AG20443 (cell line): ENCODE measurements at places on chromosomes 7 and 10.
A peak's percentile ranks its signal among the peaks of the same experiment; 100 is the strongest.

DNA sequence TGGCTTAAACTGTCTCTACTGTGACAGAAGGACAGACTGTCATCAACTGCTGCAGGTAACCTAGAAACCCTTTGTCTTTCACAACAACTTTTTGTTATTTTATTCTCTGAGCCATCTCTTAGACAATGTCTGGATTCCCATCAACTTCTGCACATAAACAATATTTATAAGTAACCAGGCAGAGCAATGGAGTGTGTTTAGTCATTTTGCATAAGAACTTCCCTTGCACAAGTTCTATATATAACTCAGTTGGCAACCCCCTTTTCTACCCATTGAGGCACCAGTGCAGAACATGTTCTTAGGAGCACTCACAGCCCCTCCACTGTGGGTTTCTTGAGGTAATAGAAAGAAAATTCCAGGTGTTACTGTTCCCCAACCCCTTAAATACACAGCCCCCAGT is 65.0 kb upstream of the IL6 start:
- no peak for DNase-seq

GRCh38 chr7:123797673-123798531 is 47.1 kb upstream of the HYAL4 start:
- DNase-seq: peak; percentile 38

DNA sequence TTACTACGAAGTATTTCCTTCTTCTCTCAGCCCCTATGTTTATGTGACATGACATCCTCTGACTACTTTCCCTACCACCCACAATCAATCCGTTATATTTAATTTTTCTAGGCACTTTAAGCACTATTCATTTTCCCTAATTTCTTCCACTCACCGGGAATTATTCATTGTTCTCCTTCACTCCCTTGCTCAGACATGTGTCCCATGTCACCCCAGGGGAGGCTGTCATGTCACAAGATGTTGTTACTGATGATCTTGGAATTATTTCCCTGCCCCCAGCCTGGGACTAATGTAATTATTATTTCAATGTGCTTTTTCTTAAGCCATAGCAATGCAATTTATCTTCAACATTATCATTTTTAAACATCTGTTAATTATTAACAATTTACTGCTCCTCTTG is 317.2 kb downstream of the PHF14 start:
- no peak for DNase-seq

- DNase-seq: no peak
These were observed 208.4 kb upstream of the LRRTM3 start for GRCh38 chr10:66717231-66717981.

- DNase-seq: no peak
These were observed 59.9 kb upstream of the COL13A1 start for GRCh38 chr10:69741671-69742355.

DNA sequence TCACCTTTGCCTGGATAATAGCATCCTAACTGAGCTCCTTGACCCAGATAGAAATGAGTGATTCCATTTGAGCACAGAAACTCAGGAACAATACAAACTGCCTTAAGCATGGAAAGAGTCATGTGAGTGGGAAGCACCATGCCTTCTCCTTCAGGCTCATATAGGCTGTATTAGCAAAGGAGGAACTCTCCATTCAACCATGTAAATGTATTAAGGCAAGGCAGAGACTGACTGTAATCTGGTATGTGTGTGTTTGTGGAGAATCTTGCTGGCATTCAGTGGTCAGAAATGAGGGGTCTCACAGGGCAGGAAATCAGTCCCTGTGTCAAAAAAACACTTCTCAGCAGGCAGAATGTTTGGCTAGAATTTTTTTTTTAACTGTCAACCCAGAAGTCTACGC is 40.2 kb downstream of the COA1 start:
- no peak for DNase-seq

GRCh38 chr7:159197066-159197975 is 52.7 kb upstream of the VIPR2 start:
- DNase-seq: no peak

GRCh38 chr7:8212638-8213037 is 49.3 kb downstream of the ICA1 start:
- no peak for DNase-seq

DNA sequence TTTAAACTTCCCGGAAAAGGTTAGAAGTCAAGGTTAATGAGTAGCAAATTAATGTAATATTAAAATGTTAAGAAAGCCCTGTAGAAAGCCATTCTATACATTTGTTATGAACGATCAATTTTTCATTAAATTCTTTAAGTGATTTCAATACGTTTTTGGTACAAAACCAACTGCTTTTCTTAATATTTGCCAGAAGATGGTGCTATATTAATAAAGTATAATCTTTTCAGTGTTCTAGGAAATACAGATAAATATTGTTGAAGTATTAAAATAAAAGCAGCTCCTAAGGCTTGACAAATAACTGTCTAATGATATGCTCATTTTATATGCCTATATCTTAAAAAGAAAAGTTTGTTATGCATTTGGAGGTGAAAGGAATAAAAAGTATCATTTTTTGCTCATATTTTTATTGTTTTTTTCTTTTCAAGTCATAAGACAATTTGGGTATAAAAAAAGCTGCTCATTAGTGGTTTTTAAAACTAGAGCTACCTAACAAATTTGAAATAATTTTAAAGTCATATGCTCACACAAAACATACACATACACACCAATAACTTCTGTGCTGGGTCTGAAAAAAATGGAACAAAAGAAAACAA is 130.3 kb upstream of the POT1 start:
- DNase-seq: no peak

GRCh38 chr10:27893358-27893954 is 105.4 kb downstream of the ODAD2 start:
- peak; percentile 55 for DNase-seq

DNA sequence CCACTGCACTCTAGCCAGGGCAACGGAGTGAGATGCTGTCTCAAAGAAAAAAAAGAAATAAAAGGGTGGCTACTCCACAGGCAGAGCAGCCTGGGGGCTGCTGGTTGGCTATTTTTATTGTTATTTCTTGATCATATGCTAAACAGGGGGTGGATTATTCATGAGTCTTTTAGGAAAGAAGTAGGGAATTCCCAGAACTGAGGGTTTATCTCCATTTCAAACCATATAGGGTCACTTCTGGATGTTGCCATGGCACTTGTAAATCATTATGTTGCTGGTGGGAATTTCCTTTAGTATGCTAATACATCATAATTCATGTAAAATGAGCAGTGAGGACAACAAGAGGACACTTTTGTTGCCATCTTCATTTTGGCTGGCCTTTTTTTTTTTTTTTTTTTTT is 52.1 kb upstream of the GHITM start:
- DNase-seq: no peak

GRCh38 chr10:105189463-105189800 is 548.3 kb downstream of the SORCS3 start:
- DNase-seq: peak; percentile 20

DNA sequence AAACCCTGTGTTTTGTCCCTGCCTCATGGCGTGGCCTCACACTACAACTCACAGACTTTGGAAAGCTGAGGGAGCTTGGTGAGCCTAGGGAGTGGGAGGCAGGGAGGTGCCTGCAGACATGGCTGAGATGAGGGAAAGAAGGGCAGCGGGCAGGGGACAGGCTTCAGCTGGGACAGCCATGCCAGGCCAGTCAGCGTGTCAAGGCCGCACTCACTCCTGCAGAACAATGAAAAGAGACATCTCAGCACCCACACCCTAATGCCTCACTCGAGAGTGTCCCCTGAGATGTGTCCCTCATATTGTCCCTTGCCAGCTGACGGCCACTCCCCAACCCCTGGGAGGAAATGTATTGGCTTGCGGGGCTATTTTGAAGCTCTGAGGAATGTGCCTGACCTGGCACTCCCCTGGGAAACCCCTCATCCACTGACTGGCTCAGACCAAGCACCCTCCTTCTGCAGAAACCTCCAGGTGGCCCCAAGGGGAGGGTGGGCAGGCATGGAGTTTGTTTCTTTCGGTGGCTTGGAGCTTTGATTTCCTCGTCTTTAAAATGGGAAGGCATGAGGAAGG is 31.6 kb downstream of the SH3PXD2A start:
- DNase-seq: no peak

DNA sequence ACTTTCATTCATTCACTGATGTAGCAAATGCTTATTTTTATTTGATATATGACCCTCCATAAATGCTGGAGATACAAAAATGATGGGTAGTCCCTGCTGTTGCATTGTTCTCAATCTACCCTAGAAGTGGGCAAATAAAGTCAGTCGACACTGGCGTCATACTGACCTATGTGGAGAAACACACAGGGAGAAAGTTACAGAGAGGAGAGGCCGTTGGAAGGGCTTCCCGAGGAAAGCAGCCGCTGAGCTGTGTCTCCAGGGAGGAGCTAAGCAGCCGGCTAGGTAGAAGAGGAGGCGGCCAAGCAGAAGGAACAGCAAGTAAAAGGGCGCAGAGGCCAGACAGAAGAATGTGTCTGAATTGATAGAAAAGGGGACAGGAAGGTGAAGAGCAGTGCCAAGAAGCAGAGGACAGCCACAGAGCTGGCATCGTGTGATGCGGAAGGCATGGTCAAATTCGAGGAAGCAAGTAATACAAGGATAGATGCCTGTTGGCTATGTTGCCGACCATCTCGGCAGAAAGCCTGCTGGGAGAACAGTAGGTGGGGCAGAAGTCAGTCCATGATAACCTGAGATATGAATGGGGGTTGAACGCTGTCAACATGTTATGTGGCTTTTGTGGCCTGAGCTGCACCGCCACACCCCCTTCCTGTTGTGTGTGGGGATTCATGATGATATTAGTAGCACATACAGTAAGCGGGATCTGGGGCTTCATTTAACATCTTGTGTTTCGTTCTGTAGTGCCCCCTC is 25.9 kb downstream of the ST8SIA6 start:
- no peak for DNase-seq

DNA sequence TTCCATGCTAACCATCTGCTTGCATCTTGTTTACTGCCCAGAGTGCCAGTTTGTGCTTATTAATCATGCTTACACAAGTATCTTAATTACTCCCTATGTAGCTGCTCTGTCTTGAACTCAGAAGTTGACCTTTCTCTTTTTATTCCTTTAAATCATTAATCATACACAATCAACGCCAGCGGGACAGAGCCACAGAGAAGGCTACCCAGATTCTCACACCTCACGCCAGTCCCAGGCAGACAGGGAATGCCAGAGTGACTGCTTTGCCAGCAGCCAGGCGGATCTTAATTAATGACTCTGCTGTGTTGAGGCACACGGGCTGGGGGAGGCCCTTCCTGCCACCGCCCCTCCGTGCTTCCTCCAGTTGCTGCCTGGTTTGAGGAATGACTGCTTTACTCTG is 229.4 kb downstream of the LRMDA start:
- DNase-seq: no peak

DNA sequence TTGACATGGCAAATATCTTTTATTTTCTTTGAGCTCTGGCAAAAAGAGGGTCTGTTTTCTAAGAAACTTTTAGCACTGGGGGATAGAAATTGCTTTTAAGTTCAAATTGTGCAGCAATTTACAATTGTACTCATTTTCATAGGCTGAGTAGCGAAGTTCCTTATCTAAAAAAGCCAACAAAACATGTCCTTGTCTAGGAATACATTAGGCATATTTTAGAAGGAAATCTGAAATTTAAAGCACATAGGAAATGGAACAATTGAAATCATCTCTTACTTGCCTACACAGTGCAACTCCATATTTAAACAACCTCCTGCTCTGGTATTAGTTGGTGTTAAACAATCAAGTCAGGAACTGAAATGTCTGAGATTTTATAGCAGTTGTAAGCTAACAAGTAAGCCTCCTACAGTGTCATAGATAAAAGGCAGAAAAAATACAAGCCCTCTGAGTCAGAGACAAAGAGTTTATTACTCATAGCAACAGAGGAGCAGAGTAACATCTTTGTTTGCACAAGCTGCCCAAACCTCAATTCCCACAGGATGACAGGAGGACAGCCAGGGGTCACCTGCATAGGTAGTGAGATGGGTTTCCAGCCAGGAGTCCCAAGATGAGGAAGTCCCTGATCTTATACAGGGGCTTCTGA is 280.2 kb upstream of the HGF start:
- peak; percentile 76 for DNase-seq

GRCh38 chr10:87546971-87547413 is 42.3 kb downstream of the MINPP1 start:
- DNase-seq: peak; percentile 43

DNA sequence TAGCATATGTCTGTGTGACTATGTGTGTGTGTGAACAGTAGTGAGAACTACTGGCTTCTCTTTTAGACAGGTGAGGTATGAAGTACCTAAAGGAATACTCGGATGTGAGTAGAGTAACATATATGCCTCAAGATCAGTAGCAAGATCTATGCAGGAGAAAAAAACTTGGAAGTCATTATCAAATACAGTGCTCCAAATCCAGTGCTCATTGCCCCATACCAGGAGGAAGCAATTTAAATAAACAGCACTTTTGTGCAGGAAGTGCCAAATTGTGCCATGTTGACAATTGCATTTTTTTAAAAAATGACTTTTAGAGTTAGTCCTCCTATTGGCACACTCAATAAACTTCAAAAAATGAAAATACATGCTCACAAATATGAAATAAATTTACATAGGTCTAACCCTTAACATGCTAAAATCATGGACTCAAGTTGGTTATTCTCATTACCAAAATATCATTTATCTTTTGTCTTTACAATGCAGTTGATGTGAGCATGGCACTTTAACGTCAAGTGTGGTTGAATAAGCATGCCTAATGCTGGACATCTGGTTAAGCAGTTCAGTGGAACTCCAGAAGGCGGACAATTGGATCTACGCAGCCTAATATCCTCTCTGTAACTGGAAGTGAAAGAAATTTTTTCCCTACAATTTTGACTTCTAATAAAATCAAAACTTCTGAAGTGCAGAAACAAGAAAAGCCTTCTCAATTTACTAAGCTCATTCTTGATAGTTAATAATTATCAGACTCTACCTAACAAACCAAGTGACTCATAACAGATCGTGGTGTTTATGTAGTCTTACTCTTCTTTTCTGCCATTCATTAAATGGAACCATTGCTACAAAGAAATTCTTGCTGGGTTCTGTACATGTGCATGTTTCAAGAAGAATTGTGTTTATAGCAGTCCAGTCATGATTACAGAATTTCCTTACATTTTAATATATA is 195.2 kb downstream of the MDFIC start:
- DNase-seq: no peak

- no peak for DNase-seq
These were observed 276.5 kb upstream of the TEX47 start for GRCh38 chr7:89072081-89072480.

DNA sequence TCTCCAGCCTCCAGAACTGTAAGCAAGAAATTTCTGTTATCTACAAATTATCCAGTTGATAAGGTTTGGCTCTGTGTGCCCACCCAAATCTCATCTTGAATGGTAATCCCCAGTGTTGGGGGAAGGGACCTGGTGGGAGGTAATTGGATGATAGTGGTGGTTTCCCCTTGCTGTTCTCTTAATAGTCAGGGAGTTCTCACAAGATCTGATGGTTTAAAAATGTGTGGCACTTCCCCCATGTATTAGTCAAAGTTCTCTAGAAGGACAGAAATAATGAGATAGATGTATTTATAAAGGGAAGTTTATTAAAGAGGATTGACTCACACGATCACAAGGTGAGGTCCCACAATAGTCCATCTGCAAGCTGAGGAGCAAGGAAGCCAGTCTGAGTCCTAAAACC is 56.2 kb upstream of the APBB1IP start:
- no peak for DNase-seq

- DNase-seq: no peak
These were observed 129.8 kb upstream of the CHST15 start for GRCh38 chr10:124222988-124223710.
